ENCODE measurements at places on chromosomes 3 and 15.

GRCh38 chr15:67120009-67120838 lies 54.8 kb downstream of the SMAD3 start:
- no peak for DNase-seq

GRCh38 chr15:47505712-47506328 lies 211.5 kb upstream of the SEMA6D start:
- no peak for DNase-seq

DNA sequence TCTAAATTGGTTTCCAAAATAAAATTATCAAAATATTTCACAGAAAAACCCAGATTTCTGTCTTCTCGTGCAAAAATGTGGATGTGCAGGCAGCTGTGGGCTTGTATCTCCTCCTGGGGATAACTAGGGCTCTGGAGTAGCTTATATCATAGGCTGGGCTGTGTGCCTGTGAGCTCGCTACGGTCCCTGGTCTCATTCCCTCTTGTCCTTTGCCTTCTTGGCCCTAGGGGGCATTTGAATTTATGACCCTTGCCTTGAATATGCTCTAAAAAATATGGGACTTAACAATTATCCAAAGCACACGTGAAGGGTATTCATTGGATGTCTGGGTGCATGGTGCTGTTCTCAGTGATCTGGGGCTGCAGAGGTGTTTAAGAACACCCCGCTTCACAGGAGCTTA lies 132.6 kb downstream of the PDZRN3 start:
- no peak for DNase-seq

DNA sequence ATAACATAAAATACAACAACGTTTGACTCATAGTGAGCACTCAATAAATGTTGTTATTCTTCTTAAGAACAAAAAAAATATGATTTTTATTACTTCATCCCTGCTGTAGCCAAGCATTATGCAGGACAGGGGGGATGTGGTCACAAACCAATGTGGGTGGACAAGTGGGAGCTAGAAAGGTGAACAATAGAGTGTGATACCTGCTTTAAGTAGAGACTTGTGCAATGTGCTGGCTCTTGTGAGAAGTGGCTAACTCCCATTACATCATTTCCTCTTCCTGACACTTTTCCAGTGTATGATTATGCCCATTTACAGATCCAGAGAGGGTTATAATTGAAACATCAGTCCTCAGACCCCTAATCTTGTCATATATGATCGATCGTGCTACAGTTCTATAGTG lies 193.6 kb downstream of the UBE2E2 start:
- no peak for DNase-seq

GRCh38 chr15:99967841-99968371 lies 234.7 kb upstream of the LYSMD4 start:
- no peak for DNase-seq
